ENCODE measurements at places on chromosomes 11 and 22. TPM values are rescaled to one million over a fixed set of nuclear protein-coding genes. Genes with fewer than 3 reads are reported as not detected.

KCNJ1 gene
- not detected for total RNA-seq

TSGA10IP gene
- total RNA-seq: not detected

CLMP gene
- 98.6 TPM for total RNA-seq

MISFA gene
- total RNA-seq: not detected

OR2D2 gene
- not detected for total RNA-seq

OR52N4 gene
- total RNA-seq: 0.44 TPM

OR8D4 gene
- total RNA-seq: not detected

DNA sequence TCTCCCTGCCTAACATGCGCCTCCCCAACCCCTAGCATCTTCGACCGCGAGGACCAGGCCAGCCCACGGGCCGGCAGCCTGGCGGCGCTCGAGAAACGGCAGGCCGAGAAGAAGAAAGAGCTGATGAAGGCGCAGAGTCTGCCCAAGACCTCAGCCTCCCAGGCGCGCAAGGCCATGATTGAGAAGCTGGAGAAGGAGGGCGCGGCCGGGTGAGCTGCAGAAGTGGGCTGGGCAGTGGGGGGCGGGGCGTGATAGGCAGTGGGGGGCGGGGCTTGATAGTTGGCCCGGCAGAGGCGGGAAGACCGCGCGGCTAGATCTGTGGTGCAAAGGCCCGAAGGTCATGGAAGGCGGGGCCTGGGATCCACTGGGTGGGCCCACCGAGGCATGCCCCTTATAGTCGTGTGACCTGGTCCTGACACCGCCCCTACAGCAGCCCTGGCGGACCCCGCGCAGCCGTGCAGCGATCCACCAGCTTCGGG lies 8.7 kb downstream of the SELENOM start:
- H3K27me3 ChIP-seq: no peaks in the 10 kb centered on the region
- H3K27ac ChIP-seq: peak overlapping the region; percentile 85
- H3K4me1 ChIP-seq: peaks cover 18% of the 10 kb centered on the region
- H3K4me3 ChIP-seq: no peak overlapping the region
- peak; percentile 75 for DNase-seq

GRCh38 chr22:27726686-27727449 lies 74.7 kb downstream of the MN1 start:
- peaks cover 16% of the 10 kb centered on the region for H3K4me1 ChIP-seq
- H3K36me3 ChIP-seq: no peaks in the 10 kb centered on the region
- H3K4me3 ChIP-seq: no peak overlapping the region
- H3K27ac ChIP-seq: peak overlapping the region; percentile 58
- no peaks in the 10 kb centered on the region for H3K27me3 ChIP-seq

DNA sequence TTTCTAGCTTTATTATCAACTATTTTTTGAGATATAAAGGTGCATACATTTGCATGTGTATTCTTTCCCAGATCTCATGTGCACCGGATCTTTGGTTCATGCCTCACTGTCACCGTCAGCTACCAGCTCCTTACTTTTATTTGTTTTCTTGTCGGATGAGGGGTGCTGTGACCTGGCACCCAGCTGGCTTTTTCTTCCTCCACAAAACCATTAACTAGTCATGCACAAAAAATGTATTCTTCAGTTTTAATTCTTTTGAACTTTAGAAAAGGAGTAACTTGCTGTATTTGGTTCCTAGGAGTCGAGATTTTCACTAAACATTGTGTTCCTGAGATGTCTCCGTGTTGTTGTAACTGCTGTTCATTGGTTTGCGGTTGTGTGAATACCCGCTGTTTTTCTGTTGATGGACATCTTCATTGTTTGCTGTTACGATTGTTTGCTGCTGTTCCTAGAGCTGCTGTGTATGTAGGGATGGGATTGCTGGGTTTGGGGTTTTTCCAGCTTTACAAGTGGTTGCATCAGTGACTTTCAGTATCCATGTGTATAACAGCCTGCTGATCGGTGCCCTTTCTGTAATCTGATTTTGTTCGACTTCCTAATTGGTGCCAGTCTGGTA lies 39.4 kb downstream of the MOV10L1 start:
- no peaks in the 10 kb centered on the region for H3K36me3 ChIP-seq
- H3K27ac ChIP-seq: no peak overlapping the region
- DNase-seq: no peak

DNA sequence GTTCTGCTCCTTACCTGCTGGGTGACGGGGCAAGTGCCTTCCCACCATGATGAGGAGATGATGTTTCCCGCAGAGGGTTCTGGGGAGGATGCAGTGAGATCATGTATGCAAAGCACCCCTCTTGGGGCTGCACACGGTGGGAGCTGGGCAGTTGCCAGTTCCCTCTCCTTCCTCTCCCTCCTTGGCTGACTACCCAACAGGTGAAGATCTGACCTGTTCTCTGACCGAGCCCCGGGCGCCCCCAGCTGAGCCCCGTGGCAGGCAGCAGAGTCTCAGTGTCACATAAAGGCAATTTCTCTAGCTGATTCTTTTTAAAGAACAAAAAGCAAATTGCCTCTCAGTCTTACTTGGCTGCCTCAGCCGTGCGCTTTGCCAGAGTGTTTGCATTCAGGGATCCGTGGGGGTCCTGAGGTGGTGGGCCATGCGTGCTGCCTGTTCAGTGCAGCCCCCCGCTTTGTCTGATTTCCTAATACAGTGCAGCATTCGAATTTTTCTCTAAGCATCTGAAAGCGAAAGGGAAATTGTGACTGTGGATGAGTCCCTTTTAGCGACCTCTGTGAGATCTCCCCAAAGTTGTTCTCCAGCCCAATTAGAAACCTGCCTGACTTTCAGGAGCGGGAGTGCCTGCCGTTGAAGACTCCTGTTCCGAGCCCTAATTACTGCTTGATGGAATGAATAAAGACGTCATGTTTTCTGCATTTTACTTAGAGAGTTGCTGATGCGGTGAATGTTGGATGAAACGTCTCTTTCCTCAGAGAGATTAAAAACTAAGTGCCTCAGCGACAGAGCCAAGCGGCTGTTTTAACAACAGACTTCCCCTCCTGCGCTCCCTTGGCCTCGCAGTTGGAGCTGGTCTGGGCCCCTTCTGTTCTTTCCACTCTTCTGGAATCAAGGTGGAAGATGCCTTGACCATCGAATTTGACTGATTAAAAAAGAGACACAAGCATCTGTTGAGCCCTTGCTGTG lies 86.0 kb downstream of the GRIK4 start:
- no peaks in the 10 kb centered on the region for H3K36me3 ChIP-seq
- no peak overlapping the region for H3K4me3 ChIP-seq
- H3K27me3 ChIP-seq: no peaks in the 10 kb centered on the region

GRCh38 chr22:38009000-38009806 lies 24.8 kb upstream of the SOX10 start:
- H3K4me1 ChIP-seq: peaks cover 5% of the 10 kb centered on the region
- H3K36me3 ChIP-seq: peaks cover 3% of the 10 kb centered on the region
- DNase-seq: no peak

DNA sequence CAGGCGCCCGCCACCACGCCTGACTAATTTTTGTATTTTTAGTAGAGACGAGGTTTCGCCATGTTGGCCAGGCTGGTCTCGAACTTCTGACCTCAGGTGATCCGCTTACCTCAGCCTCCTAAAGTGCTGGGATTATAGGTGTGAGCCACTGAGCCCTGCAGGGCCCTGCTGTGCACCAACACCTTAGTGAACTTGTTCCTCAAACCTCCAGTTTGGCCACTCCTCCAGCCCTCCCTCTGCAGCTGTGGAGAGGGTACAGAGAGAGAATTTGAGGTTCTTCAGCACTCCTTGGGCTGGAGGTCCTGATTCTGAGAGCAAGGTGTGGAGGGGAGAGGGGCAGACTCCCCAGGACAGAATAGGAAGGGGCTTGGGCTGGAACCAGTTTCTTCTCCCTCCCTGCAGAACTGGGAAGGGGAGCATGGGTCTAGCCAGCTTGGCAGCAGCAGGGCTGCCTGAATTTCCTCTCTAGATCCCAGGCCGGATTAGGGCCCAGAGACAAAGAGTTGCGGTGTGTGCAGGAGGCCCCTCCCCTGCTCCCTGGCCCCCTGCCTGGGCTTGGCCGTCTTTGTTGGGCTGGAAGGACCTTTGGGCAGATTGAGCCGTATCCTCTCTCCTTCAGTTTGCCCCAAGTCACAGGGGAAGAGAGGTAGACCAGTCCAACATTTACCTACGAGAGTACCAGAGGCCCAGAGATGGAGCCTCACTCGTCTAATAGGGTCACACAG lies 2.3 kb upstream of the PEX16 start:
- H3K27me3 ChIP-seq: peaks cover 35% of the 10 kb centered on the region
- no peak overlapping the region for H3K27ac ChIP-seq
- H3K36me3 ChIP-seq: no peaks in the 10 kb centered on the region
- no peak for DNase-seq

DNA sequence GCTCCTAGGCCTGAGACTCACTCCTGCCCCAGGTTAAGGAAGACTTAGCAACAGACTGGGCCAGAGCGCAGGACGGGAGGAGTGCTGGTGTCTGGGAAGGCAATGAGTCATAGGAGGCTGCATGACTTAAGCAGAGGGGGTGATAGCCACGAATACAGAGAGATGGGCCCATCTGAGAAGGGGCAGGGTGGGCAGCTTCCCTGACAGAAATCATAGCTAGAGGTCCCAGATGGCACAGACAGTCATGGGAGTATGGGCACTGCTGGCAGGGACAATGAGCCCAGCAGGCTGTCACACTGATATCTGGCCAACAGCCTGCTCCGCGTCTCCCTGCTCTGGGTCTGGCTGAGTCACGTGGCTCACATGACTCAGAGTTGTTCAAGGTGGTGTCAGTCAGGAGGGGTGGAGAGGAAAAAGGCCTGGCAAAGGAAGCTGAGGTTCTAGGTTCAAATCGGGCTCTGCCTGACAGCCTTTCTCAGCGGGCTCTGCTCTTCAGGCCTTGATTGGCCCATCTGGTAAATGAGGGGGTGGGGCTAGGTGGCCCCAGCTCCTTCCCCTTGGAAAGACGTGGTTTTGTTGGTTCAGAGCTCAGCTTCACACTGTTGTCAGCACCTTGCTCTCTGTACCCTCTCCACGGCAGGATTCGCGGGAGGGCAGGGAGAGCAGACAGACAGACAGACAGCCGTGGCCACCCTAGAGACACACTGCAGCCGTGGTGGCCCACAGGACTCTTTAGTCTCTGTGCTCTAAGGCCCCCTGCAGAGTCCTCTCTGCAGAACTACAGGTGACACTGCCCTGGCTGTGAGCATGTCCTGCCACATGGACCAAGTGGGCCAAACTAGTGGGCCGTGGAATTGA lies 47.8 kb downstream of the DBX1 start:
- peaks cover 22% of the 10 kb centered on the region for H3K4me1 ChIP-seq
- H3K36me3 ChIP-seq: no peaks in the 10 kb centered on the region
- peak overlapping the region; percentile 70 for H3K27ac ChIP-seq
- H3K27me3 ChIP-seq: no peaks in the 10 kb centered on the region
- peak; percentile 38 for DNase-seq

- H3K4me3 ChIP-seq: no peak overlapping the region
- no peaks in the 10 kb centered on the region for H3K36me3 ChIP-seq
- DNase-seq: no peak
- H3K27me3 ChIP-seq: no peaks in the 10 kb centered on the region
- H3K4me1 ChIP-seq: peaks cover 11% of the 10 kb centered on the region
These were observed 15.0 kb downstream of the LRRC32 start for GRCh38 chr11:76655501-76656049.

- H3K27ac ChIP-seq: no peak overlapping the region
- no peaks in the 10 kb centered on the region for H3K36me3 ChIP-seq
These were observed 289.7 kb upstream of the ARHGAP42 start for GRCh38 chr11:100397401-100397800.

GRCh38 chr11:108472681-108473080 lies 5.4 kb upstream of the C11orf65 start:
- H3K4me1 ChIP-seq: no peaks in the 10 kb centered on the region
- no peak overlapping the region for H3K4me3 ChIP-seq
- DNase-seq: no peak
- peaks cover 6% of the 10 kb centered on the region for H3K36me3 ChIP-seq
- no peak overlapping the region for H3K27ac ChIP-seq
- no peaks in the 10 kb centered on the region for H3K27me3 ChIP-seq

DNA sequence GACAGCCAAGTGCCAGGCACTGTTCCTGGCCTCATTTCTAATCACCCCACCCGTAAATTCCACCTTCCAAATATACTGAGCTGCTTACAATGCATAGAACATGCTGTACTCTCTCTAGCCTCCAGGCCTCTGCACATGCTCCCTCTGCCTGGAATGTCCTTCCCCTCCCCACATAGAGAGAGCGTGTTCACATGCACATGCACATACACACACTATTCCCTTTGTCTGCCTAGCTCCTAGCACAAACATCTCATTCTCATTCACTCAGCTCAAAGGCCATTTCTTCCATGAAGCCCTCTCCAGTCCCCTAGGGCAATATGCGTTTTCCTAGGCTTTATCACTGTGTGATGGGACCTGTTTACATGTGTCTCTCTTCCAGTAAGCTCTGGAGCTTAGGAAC lies 144.6 kb downstream of the WT1 start:
- no peak for DNase-seq

- no peaks in the 10 kb centered on the region for H3K4me1 ChIP-seq
- H3K36me3 ChIP-seq: no peaks in the 10 kb centered on the region
- no peaks in the 10 kb centered on the region for H3K27me3 ChIP-seq
These were observed 37.6 kb downstream of the MS4A2 start for GRCh38 chr11:60125956-60126585.

- H3K36me3 ChIP-seq: no peaks in the 10 kb centered on the region
- no peaks in the 10 kb centered on the region for H3K4me1 ChIP-seq
These were observed 149.3 kb downstream of the CACNA1I start for GRCh38 chr22:39719559-39720450.

GRCh38 chr22:38069372-38070249 lies 12.4 kb downstream of the PICK1 start:
- no peaks in the 10 kb centered on the region for H3K4me1 ChIP-seq
- H3K27ac ChIP-seq: peak overlapping the region; percentile 78

GRCh38 chr22:19793161-19793560 lies 32.6 kb downstream of the TBX1 start:
- H3K27me3 ChIP-seq: no peaks in the 10 kb centered on the region
- H3K4me3 ChIP-seq: no peak overlapping the region
- no peak for DNase-seq
- H3K36me3 ChIP-seq: no peaks in the 10 kb centered on the region
- no peaks in the 10 kb centered on the region for H3K4me1 ChIP-seq
- no peak overlapping the region for H3K27ac ChIP-seq

DNA sequence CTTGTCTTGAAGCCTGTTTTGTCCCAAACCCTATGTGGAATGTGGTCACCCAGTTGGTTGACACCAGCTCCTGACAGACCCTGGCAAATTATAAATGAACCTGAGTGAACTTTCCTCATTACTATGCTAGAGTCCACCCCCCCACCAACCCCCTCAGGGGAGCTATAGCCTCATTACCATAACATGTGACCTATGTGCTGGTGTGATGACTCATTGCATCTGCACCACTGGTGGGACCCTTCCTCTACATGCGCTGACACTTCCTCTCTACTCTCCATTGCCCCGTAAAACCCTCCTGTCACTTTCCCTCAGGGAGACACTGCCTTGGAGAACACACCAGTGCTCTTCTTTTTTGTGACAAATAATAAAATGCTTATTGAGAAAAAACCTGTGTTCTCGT lies 105.0 kb upstream of the SESN3 start:
- no peaks in the 10 kb centered on the region for H3K27me3 ChIP-seq
- no peaks in the 10 kb centered on the region for H3K36me3 ChIP-seq
- H3K27ac ChIP-seq: no peak overlapping the region
- no peak overlapping the region for H3K4me3 ChIP-seq
- no peak for DNase-seq
